ENCODE measurements at places on chromosomes 16 and 17.

DNA sequence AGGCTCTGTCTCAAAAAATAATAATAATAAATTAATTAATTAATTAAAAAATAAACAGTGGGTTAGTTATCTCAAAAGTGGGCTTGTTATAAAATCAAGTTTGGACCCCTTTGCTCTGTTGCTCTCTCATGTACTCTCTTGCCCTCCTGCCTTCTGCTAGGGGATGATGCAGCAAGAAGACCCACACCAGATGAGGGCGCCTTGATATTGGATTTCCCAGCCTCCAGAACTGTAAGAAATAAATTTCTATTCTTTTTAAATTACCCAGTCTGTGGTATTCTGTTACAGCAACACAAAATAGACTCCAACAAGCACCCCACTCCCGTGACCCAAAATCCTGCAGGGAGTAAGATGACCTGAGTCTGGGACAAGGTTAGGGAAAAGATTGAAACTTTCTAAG, 2.1 kb upstream of the ZNF652 start:
- DNase-seq = no peak

DNA sequence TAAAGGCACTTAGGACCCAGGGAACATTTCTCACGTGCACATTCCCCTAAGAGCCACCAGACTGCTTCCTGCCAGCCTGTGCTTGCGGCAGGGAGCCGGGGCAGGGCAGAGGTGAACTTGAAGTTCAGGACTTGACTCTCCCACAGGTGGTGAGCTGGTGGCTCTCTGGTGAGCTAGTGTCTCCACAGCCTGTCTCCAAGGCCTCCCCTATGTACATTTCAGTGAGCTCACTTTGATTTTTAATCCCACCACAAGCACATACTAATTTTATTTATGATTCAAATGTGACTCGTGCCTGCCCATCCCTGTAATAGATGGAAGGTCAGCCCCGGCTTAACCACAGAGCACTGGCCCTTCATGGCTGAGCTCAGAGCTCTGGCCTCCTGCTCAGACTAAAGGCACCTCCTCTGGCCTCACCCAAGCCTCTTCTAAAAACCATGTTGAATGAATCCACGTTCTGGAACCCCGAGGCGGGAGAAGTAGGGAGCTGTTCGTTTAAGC, 9.2 kb downstream of the SNN start:
- no peak for DNase-seq

- peak; percentile 72 for DNase-seq
Observed at GRCh38 chr16:47732523-47733111, 271.5 kb downstream of the PHKB start.

DNA sequence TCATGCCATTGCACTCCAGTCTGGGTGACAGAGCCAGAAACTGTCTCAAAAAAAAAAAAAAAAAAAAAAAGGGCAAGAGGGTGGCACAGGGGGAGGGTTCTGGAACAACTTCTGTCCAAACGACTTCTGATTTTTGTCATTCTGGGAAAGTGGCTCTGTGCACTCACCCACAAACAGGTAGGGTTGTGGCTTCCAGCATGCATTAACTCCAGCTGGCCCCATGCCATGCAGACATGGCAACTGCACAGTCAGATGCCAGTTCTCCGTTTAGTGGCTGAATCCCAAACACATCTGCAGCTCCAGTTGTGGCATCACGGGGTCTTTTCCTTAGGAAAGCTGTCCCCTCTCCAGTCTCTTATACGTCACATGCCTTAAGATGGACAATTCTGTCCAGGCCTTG, 30.3 kb downstream of the B4GALNT2 start:
- DNase-seq = no peak

DNA sequence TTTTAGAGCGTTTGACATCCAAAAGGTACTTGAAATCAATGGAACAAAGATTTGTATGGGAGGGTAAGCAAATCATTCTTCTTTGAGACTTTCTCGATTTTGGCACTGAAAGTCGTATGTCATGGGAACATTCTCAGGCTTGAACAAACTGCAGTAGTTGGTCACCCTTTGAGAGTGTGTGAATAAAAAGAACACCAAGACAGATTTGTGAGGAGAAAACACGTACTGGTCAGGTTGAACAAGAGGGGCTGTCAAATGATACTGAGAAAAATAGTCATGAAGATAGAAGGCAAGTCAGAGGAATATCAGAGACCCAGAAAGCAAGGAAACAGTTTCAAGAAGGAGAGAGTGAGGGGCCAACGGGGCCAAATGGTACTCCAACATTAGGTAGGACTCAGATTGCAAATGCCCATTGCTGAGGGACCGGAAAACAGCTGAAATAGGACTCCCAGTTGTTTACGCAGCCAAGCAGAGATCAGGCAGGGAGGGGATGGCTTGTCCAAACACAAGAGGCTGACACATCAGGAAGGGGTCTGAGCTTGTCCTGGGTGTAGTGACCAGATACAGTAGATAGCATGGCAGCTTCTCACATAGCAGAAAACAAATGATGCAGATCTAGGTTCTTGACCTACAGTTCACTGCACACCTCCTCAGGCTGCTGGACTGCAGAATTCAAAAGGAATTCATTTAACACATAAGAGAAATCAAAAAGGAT, 74.5 kb upstream of the MYOCD start:
- DNase-seq = no peak

DNA sequence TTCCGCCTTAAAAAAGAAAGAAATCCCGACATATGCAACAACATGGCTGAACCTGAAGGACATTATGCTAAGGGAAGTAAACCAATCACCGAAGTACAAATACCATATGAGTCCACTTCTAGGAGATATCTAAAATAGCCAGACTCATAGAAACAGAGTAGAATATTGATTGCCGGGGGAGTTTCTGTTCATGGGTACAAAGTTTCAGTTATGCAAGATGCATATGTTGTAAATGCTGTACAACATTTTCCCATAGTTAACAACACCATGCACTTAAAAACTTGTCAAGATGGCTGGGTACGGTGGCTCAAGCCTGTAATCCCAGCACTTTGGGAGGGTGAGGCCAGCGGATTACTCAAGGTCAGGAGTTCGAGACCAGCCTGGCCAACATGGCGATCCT, 251.5 kb upstream of the EEF2KMT start:
- DNase-seq = no peak

DNA sequence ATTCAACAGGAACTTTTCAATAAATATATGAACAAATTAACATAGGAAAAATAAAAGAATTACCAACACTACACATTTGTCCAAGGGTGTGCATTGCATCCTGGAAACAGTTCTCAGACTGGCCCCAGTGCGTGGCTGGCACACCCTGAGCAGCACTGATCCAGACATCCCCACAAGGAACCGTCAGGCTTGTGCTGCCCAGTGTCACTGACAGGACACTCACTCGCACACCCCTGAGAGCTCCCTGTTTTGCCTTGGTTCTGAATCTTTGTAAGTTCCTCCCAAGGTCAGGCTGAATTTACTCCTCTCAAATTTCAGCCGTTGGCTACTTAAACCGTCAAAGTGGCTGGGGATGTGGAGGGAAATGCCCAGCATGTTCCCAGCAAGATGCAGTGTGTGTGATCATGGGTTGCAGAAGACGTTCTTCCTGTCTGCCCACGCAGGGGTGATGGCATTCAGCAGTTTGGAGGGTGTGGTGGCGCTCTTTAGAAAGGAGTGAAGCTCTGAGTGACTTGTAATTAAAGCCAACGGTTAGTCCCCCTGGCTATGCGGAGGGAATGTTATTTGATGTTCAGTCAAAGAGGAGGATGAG, 1.7 kb downstream of the MT2A start:
- DNase-seq = no peak

GRCh38 chr17:71976011-71976649, 144.7 kb upstream of the SOX9 start:
- peak; percentile 92 for DNase-seq

DNA sequence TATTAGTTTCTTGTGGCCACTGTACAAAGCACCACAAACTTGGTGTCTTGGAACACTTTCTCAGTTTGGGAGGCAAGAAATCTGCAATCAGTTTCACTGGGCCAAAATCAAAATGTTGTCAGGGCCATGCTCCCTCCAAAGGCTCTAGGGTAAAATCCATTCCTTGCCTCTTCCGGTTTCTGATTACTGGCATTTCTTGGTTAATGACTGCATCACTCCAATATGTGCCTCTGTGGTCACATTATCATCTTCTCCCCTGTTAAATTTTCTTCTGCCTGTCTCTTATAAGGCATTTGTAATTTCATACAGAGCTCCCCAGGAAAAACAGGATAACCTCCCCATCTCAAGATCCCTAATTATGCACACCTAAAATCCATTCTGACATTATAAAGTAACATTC, 34.8 kb downstream of the ZNF287 start:
- no peak for DNase-seq

GRCh38 chr17:77145612-77146245, 5.0 kb downstream of the SEC14L1 start:
- no peak for DNase-seq

GRCh38 chr16:6558126-6558525, 774.5 kb upstream of the RBFOX1 start:
- no peak for DNase-seq

- no peak for DNase-seq
Observed at GRCh38 chr16:63813862-63814261, 1308.0 kb downstream of the CDH11 start.
